ENCODE measurements at places on chromosomes 11 and 22.

DNA sequence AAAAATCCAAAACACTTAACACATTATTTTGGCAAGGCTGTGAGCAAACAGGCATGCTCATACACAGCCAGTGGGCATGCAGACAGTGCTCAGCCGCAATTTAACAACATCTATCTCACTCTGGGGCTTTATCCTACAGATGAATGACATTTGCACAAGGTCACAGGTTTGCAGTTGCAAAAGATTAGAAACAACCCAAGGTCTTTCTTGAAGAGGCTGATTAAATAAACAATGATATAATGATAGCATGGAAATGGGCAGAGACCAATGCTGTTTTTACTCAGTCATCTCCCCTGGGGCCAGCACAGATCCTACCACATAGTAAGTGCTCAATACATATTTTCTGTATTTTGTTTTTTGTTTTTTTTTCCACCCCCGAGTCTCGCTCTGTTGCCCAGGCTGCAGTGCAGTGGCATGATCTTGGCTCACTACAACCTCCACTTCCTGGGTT, 9.4 kb downstream of the A4GALT start:
- DNase-seq, result no peak

DNA sequence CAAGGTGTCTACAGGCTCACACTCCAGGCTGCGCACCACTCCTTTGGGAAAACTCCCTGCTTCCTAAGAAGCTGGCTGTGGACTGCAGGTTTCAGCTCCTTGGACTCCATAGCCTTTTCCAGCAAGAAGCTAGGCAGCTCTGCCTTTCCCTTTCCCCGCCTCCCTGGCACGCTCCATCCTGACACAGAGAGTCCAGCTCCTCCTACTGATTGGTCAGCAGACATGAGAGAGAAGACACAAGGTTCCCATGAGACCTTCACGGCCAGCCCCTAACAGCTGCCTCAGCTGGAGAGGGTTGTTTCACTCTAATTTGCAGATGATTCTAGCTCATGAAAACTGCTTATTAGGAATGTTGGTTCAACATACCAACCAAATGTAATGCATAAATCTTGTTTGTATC, 27.6 kb downstream of the TENM4 start:
- DNase-seq, result peak; percentile 89

- DNase-seq, result no peak
Measured at GRCh38 chr22:19757140-19757984, 3.2 kb upstream of the TBX1 start.

DNA sequence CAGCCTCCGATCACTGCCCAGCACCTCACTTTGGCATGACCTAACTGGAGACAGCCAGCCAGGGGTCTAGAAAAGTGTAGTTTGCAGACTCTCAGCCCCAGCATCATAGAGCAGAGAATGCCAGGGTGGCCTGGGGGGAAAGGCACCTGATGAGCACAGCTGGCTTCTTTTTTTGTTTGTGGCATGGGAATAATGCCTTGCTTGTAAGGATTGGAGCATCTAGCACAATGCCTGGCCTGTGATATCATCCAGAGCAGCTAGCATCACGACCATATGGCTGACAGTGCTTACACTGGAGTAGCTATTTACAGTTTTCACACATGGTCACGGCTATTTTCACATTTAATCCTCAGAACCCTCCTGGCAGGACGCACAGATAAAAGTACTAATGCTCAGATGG, 594.8 kb upstream of the B3GAT1 start:
- DNase-seq, result no peak

GRCh38 chr22:39209756-39210155, 35.0 kb downstream of the PDGFB start:
- no peak for DNase-seq

- DNase-seq, result peak; percentile 68
Measured at GRCh38 chr11:20058749-20059458, 101.4 kb downstream of the DBX1 start.

- peak; percentile 64 for DNase-seq
Measured at GRCh38 chr11:18368221-18368620, 26.1 kb upstream of the LDHA start.

DNA sequence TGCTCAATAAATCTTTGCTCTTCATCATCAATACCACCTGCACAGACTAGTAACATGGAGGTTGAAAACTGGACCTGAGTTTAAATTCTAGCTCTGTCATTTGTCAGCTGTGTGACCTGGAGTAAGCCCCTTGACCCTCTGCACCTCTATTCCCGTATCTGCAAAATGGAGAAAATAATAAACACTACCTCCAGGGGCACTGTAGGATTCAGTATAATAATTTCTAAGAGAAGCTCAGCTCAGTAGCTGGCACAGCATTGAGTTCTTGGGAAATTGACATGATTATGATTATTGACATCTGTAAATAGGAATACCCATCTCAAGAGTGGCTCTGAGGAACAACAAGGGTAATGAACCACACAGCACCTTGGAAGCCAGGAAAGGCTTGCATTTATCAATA, 78.4 kb downstream of the MN1 start:
- DNase-seq, result no peak

- DNase-seq, result no peak
Measured at GRCh38 chr11:46353698-46354097, 6.4 kb downstream of the DGKZ start.

- no peak for DNase-seq
Measured at GRCh38 chr11:72586321-72587090, 87.7 kb downstream of the PDE2A start.

DNA sequence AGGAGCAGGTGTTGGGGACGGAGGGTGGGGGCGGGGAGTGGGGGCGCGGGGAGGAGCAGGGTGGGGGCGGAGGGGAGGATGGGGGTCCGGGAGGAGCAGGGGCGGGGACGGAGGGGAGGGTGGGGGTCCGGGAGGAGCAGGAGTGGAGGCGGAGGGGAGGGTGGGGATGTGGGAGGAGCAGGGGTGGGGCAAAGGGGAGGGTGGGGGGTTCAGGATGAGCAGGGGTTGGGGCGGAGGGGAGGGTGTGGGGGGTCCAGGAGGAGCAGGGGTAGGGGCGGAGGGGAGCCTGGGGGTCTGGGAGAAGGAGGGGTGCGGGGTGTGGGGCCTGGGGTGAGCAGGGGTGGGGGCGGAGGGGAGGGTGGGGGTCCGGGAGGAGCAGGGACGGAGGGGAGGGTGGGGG, 17.1 kb downstream of the CRELD2 start:
- DNase-seq, result no peak

GRCh38 chr11:64538501-64538951, 52.5 kb upstream of the SLC22A12 start:
- DNase-seq, result no peak

DNA sequence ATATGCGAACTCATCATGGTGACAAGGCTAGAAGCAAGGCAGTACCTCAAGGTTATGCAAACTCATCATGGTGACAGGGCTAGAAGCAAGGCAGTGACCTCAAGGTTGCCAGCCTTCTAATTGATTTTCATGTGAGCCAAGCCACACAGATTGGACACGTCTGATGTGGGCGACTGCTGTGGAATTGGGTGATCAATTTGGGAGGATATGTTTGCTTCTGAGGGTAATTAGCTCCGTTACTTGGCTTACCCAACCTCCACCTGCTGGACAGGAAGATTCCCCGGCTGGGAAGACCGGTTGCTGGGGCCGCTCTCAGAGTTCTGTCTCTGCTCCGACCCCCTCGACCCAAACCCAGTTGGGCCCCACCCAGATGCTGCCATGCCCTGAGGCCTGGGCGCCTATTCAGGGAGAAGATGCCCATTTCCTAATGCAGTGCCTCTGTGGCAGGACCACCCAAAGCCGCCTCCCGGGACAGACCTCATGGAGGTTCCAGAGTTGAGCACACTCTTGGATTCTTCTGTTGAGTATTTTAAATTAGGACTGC, 69.9 kb upstream of the SHANK2 start:
- no peak for DNase-seq

- DNase-seq, result peak; percentile 8
Measured at GRCh38 chr11:68090706-68091105, 30.5 kb downstream of the CHKA start.

- DNase-seq, result peak; percentile 77
Measured at GRCh38 chr11:108886660-108887009, 221.8 kb downstream of the DDX10 start.

DNA sequence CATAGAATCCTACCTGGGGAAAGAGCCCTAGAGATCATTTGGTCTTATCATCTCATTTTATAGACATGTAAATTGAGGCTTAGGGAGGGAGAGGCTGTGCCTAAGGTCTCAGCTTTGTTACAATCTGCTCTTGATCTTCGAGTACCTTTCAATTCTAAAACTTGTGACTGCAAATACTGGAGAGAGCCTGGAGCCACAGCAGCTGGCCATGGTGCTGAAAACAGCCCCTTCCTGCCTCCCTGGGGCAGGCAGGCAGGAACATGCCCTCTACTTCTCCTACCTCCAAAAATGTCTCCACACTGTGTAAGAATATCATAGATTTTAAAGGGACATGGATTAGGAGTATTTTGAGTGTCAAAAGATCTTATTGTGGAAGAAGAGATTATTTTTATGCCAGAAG, 52.2 kb downstream of the C22orf42 start:
- no peak for DNase-seq

DNA sequence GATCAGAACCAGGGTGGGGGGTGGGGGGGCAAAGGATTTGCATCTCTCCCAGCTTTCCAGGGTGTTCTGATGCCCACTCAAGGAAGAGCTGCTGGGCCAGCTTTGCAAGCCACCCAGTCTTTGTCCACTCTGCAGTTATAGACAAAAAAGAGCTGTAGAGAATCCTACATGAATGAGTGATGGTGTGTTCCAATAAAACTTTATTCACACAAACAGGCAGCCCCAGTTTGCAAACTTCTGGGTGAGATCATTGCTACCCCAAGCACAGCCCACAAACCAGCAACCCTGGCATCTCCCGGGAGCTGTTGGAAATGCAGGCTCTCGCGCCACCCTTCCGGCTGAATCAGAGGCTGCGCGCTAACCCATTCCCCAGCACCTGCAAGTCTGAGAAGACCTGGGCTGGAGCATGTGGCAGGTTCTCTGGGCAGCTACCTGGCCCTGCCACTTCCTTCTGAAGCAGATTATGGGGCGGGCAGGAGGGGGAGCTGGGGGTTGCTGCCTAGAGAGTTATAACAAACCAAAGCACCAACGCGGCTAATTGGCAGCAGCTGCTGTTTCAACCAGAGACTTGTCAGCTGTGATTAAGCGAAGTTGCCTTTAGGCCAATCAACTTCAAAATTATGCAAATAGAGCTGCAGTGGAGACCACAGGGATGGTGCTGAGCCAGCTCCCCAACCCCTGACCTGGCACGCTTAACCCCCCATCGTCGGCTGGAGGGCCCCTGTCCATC, 3.8 kb upstream of the SHISAL1 start:
- DNase-seq, result peak; percentile 60

DNA sequence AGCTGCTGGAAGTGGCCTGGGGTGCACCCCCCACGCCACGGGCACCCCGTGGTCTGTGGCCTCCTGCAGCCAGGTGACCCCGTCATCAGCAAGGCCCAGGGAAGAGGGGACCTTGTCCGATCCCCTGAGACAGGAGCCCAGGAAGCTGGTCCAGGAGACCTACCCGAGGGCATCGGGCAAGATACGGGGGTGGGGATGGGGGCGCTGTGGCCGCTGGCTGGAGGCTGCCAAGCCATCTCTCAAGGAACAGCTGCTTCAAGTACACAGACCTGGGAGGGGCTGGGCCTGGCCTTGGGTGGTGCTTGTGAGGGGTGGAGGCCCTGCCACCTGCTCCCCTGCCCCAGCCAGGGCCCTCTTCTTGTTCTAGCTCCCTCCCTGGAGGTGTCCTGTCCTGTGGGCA, 1272.1 kb downstream of the BRD1 start:
- no peak for DNase-seq

DNA sequence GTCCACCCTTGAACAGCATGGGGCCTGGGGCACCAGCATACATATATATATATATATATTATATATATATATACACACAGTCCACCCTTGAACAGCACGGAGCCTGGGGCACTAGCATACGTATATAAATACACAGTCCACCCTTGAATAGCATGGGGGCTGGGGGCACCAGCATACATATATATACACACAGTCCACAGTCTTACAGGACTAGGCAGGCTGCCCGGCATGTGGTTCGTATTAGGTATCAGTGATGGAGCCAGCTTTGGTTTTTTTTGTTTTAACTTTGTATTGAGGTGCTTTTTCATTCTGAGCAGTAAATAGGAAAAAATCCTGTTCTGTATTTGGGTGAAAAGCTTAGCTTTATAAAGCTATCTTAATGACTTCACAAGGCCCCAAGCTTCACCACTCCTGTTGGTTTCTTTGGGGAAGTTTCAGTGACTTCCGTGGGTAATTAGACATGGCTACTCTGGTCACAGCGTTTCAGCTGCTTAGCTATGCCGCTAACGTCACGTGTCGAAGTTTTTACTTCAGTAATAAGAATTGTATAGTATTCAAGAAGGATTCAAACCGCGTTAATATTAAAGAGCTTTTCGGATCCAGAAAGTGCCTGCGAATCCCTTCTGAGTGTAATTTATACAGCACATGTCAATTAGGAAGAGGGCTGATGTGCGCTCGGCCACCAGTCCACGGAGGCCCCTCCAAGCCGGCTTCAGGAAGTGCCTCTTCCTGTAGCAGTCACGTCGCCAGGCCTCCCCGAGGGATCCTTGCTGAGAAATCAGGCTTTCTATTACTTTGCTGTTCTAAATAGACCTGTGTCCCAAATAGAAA, 179.7 kb downstream of the TBC1D22A start:
- DNase-seq, result no peak

- DNase-seq, result no peak
Measured at GRCh38 chr11:13303668-13304649, 26.4 kb downstream of the BMAL1 start.

GRCh38 chr11:115263799-115264656, 240.2 kb downstream of the CADM1 start:
- DNase-seq, result no peak

- no peak for DNase-seq
Measured at GRCh38 chr11:56637500-56637899, 4.7 kb downstream of the OR5AP2 start.

DNA sequence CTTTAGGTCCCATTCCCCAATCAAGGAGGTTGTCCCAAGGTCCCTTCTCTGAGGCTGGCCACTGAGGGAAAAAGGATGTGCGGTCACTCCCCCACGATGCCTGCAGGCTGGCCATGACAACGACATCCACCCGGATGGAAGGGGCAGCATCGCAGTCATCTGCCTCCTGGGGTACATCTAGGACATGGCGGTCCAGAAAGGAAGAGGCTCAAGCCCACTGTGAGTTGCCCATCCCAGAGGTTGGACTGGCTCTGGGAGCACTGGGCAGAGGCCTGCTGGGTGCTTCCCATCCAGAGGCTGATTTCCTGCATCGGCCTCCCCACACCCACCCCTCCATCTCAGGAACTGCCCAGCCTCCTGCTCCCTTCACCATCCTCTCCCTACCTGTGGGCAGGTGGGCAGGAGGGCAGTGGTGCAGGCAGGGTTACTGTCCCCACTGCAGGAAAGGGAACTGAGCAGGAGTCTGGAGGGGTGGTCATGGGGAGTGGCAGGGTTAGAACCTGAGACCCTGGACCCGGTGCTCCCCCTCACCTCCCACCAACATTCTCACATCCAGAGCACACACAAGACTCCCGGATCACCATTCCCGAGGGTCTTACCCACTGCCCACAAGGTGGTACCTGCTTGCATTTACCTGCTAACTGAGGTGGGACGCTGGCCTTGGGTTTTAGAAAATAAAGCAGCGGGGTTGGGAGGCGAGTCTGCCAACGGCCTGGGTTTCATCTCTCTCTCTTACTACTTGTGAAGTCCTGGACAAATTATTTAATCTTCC, 4.4 kb downstream of the RCE1 start:
- DNase-seq, result no peak

- no peak for DNase-seq
Measured at GRCh38 chr11:7564803-7565202, 51.0 kb downstream of the PPFIBP2 start.
